ENCODE measurements at places on chromosomes 3 and 15.

- no peak for DNase-seq
Measured at GRCh38 chr3:121488628-121489027, 57.2 kb downstream of the POLQ start.

- no peak for DNase-seq
Measured at GRCh38 chr3:127096256-127097071, 96.5 kb upstream of the PRR23E start.

DNA sequence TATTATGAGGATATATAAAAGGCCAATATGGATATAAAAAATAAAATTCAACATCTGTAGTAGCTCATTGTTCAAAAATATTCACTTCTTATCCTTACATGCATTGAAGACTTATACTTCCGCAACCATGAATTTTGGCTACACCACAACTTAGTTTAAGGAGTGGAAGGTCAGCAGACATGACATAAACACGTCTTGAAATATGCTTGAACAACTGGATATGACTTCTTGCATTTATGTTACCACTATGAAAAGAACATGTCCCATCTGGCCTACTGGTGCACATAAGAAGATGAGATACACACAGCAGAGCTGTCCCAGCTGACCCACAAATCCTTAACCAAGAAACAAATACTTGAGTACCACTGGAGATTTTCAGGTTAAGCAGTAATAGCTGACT is 52.1 kb downstream of the MYO9A start:
- DNase-seq: no peak

DNA sequence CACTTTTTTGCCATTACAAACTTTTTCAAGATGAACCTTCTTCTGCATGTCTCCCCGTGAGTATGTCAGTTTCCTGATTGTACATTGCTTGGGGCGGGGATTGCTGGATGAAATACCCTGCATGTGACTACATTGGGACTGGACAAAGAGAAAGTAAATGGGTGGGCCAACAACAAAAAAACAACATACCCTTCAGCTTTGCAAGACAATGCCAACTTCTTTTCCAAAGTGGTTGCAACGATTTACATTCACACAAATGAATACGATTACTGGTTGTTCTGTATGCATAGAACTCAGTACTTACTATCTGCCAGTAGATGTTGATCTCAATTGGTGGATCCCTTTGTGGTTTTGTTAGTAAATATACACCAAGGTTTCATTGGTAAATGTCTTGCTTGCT is 908.4 kb downstream of the AGBL1 start:
- DNase-seq: no peak

Data from nucleus accumbens (tissue), 56 donors.